ENCODE measurements at places on chromosomes 11 and 22.

GRCh38 chr11:60710482-60710881, 11.1 kb downstream of the MS4A8 start:
- DNase-seq = no peak

DNA sequence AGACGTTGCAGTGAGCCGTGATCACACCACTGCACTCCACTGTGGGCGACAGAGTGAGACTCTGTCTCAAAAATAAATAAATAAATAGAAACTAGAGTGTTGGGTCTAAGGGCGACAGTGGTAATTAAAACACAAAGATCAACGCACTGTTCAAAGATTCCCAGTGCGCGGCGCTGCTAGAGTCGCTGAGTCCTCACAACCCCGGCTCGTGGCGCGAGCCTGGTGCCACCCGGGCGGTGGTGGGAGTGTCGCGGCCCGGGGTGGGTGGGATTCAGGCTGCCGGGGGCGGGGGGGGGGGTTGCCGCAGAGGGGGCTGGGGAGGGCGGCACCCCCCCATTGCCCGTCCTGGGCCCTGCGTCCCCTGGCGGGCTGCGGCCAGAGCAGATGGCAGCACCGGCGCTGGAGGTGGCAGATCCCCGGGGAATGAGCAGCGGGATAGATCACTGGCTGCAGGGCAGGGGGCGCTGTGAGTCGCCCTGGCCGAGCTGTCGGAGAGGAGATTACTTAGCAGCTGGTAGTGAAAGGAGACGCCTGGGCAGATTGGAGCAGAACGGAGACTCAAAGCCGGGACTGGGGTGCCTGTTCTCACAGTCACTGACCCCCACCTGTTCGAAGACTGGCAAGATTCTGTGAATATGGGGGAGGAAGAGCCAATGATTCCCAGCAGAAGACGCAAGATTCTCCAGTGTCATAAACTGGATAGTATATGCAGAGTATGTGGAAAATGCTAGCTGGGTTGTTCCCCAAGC, 30.2 kb upstream of the APOBEC3A start:
- DNase-seq = no peak

DNA sequence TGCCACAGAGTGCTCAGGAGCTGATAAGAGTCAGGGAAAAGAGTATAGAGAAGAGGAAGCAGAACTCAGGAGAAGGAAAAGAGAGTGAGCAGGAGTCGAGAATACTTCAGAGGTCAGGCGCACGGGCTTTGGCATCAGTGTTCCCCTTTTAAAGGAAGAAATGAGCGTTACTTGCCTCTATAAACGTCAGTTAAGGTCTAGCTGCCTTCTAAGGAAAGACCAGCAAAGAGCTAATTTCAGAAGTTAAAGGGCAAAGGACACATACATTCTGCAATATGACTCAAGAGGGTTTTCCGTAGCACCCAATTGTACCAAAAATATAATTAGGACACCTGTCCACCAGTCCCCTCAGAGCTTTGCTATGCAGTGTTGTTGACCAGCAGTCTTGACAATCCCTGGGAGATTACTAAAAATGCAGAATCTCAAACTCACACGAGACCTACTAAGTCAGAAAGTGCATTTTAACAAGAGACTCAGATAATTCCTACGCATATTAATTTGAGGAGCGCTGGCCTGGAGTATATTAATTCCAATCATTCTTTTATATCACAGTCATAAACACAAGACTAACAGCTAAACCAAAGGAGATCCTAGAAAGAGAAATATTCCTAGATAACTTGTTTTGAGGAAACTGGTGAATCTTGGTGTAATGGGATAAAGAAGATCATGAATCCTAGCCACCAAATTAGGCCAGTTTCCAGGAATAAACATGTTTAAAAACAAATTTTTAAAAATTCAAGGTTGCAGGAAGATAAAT, 249.0 kb downstream of the CADM1 start:
- DNase-seq = no peak

DNA sequence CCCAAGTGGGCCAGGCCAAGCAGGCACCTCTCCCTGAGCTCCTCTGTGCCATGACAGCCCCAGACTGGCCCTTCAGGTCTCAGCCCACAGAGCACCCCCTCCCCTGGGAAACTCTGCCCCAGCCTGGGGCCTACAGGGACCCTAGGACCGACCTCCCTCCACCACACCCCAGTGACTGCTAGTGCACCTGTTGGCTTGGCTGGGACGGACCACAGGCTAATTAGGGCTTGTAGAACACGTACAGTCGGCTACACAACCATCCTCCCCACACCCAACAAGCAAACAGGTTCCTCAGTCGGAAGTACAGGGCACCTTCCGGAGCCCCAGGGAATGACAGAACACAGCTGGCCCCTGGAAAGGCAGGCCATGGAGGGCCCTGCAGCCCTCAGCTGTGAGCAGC, 4.3 kb downstream of the SBF1 start:
- no peak for DNase-seq

DNA sequence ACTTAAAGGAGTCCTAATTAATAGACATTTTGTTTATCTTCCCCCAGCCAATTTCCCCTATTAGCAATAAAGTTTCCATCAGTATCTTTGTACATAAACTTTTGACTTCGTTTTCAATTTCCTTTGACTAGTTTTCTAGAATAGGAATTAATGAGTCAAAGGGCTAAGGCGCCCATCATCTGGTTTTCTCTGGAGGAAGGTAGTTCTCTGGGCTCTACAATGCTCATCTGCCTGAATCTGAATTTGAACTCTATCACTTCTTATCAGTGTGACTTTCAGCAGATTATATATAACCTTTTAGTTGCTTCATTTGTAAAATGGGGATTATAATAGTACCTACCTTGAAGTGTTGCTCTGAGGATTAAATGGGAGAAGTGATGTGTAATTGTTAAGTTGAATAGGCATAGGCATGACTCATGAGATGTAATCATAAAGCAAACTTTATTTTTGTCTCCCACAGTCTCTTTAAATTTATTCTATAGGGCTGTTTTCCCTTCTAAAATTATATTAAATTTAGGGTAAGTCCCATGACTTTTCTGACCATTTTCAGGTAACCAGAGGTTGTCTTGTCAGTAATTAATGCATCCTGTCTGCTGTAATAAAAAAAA, 5.8 kb upstream of the TUB start:
- no peak for DNase-seq

GRCh38 chr11:102824556-102824955, 18.9 kb downstream of the MMP3 start:
- DNase-seq = no peak

DNA sequence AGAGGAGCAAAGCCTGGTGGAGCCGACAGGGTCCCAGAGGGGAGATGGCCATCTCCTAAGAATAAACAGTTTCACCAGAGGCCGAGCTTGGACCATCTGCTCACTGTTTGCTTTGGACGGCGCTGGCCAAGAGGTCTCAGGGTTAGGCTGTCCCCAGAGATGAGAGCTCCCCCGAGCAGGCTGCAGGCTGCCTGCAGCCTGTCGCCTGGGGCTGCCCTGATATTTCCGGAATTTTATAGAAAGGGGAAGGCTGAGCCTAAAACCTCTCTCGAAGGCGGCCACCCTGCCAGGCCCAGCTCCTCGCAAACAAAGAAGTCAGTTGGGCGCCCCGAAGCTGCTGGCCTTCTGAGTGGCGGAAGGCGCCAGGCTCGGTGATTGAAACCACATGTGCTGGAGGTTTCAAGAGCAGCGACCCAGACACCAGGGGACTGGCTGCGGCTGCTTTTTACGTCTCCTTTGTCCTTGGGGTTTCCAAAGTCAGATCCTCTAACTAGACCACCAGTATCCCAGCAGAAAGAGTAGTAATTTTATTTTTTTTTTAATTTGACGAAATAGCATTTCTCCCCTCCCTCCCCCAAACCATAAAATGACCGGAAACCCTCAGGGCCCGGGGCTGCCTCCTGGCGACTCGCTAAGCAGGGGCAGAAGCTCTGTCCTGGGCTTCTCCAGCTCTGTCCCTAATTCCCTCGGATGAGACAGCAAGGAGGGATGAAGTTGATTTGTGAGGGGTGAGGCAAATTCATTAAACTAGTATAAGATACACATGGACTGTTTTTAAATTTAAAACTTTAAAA, 57.4 kb downstream of the CLMP start:
- no peak for DNase-seq

DNA sequence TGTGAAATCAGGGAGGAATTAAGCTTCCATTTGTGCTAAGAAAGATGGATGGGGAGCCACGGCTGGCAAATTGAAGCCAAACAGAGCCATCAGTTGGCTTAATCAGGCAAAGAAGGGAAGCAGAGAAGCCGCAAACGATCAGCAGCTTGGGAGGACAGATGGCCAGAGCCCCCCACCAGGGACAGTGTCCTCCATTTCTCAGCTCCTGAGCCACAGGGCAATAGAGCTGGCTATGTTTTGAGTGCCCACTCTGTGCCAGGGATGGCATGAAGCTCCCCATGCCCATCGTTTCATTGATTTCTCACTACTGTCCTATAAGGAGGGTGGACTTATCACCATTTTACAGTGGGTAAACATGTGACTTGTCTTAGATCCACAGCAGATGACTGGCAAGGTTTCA, 126.3 kb upstream of the ASPHD2 start:
- no peak for DNase-seq

- no peak for DNase-seq
Measured at GRCh38 chr11:130999992-131000770, 83.9 kb upstream of the SNX19 start.

GRCh38 chr11:35938231-35938630, 5.6 kb upstream of the LDLRAD3 start:
- DNase-seq = no peak

DNA sequence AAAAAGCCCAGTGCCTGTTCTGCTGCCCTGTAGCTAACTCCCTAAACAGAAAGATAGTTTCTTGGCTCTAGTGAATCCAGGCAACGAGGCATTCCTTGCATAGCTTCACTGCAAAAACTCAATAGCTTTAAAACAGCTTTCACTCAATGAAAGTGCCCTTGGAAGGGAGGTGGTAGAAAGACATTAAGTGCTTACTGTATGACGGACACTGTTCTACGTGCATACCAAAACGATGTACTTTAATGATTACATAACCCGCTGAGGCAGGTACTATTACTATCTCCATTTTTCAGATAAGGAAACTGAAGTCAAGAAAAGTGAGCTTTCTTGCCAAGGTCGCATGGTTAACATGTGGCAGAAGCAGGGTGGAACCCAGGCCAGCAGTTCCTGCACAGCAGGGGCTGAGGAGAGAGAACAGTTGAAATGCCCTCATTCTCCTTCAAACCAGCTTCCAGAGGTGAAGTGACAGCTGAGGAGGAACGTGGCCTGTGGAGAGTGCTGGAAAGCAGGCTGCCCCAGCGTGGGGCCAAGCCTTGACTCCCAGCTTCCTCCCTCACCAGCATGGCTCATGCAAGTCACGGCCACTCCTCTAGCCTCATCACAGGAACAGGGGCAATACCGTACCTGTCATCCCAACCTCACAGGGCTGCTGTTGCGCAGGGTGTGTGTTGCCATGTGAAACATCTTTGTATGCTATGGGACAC, 227.5 kb upstream of the NARS2 start:
- DNase-seq = no peak

DNA sequence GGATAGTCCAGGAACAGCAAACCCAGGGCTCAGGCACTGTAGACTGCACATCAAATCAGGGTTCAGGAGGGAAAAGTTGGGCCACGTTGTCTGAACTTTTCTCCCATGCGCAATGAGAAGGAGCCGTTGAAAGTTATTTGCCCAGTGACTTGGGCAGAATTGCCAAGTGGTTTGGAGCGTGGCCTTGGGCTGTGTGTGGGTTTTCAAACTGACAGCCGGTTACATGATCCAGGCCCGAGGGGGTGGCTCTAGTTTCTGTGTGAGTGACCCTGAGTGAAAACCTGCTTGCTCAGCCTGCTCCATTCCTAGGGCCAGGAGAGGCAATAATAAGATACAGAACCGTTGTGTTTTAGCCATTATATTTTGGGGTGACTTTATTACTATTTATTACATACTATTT, 20.3 kb downstream of the MB start:
- DNase-seq = no peak

DNA sequence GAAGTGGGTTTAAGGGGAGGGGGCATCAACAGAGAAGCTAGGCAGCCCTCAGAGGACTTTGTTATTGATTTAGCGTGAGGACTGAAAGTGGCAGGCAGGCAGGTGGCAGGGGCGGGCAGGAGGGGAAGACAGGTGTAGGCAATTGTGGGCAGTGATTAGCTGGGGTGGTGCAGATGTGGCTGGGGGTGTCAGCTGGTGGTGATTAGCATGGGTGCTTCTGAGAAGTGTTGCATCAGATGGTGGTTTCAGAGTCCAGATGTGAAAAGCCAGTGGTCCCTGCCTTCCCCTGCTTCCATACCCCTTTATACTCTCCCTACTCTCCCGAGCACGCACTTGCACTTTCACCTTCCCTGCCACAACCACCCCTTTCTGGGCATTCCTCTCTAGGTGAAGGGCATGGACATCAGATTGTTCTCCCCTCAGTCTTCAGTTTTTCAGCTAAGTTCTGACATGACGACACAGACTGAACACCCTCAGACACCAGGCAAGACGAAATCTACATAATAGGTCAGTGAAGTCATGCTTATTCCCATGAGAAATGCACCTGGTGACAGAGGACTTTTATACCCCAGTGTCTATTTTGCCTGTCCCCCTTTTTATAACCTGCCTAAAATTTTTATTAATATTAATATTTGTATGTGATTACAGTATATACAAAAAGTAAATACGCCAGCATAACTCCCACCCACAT, 435.7 kb upstream of the CADM1 start:
- DNase-seq = no peak

DNA sequence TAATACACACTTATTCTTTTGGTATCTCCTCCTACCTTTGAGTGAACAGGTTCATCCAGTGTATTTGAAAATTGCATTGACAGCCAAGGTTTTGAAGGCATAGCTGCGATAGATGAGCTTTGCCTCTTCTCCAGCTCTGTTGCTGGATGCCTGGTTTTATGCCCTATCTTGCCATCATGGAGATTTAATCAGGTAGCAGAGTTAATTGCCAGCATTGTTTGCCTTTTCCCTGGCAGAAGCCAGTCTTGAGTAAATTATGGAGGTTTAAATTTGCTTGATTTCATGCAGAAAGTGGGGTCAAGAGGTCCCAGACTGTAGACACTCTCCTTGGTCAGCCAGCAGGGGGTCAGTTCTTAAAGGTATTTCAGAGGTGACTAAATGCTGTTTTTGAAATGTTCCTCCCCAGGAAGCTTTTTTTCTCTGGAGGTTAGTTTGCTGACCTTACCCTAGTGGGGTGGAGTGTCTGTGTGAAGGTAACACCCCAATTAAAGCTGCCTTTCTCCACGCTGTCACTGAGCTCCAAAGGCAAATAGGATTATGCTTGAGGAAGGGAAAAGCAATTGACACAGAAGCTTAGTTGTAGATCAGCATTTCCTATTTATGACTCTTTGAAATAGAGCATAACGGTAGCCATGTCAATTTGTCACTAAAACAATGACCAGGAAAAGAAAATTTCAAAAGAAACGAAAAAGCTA, 96.0 kb downstream of the EXT2 start:
- DNase-seq = no peak

- DNase-seq = no peak
Measured at GRCh38 chr11:102495161-102496042, 35.1 kb downstream of the MMP7 start.

GRCh38 chr11:62710001-62710345, 2.5 kb downstream of the GNG3 start:
- no peak for DNase-seq

- no peak for DNase-seq
Measured at GRCh38 chr11:20007386-20007785, 152.9 kb downstream of the DBX1 start.
